ENCODE measurements at places on chromosomes 7 and 10.

- H3K4me3 ChIP-seq, result no peak overlapping the region
- DNase-seq, result no peak
- peaks cover 36% of the 10 kb centered on the region for H3K4me1 ChIP-seq
- H3K36me3 ChIP-seq, result no peaks in the 10 kb centered on the region
- no peak overlapping the region for H3K27ac ChIP-seq
Measured at GRCh38 chr7:1049006-1049741, 4.8 kb downstream of the GPR146 start.

GRCh38 chr7:118626739-118627138, 402.2 kb downstream of the ANKRD7 start:
- H3K27me3 ChIP-seq, result no peaks in the 10 kb centered on the region
- no peak overlapping the region for H3K4me3 ChIP-seq
- no peak for DNase-seq

DNA sequence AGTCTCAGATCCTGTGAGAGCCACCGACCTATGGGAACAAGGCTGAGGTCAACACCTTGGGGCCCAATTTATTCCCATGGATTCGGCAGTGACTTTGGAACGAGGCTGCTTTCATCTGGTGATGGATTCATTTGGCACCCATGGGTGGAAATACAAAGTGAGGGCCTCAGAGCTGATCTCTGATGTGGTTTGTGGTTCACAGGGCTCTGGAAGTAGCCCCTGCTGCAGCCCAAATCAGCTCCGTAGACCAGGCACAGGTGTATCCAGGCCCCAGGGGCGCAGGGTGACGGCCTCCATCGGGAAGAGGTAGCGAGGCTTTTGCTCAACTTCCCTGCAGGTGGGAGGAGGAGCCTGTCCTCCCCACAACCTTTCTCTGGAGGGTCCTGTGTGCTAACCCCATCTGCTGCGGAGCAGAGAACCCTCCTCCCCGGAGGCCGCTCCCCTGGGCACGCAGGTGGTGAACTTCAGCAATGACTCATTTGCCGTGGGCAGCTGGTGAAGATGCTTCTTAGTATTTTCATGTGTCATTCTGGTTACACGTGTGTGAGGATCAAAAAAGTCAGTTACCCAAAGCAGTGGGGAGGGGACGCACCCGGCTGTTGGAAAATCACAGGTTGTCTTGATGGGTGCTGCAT, 7.5 kb upstream of the JAKMIP3 start:
- H3K4me3 ChIP-seq, result no peak overlapping the region
- no peak overlapping the region for H3K27ac ChIP-seq
- H3K4me1 ChIP-seq, result no peaks in the 10 kb centered on the region
- peaks cover 38% of the 10 kb centered on the region for H3K27me3 ChIP-seq
- no peaks in the 10 kb centered on the region for H3K36me3 ChIP-seq

- DNase-seq, result no peak
- H3K27me3 ChIP-seq, result peaks cover 62% of the 10 kb centered on the region
- no peak overlapping the region for H3K27ac ChIP-seq
- no peak overlapping the region for H3K4me3 ChIP-seq
- H3K4me1 ChIP-seq, result no peaks in the 10 kb centered on the region
Measured at GRCh38 chr10:99466632-99467223, 36.3 kb upstream of the GOT1 start.

GRCh38 chr7:55206235-55207029, 158.7 kb upstream of the LANCL2 start:
- no peaks in the 10 kb centered on the region for H3K27me3 ChIP-seq
- no peaks in the 10 kb centered on the region for H3K36me3 ChIP-seq
- DNase-seq, result no peak
- no peak overlapping the region for H3K4me3 ChIP-seq
- H3K4me1 ChIP-seq, result peaks cover 4% of the 10 kb centered on the region

GRCh38 chr7:40482845-40483244, 348.0 kb downstream of the SUGCT start:
- H3K27me3 ChIP-seq, result no peaks in the 10 kb centered on the region
- no peaks in the 10 kb centered on the region for H3K4me1 ChIP-seq
- no peak for DNase-seq
- H3K4me3 ChIP-seq, result no peak overlapping the region
- no peaks in the 10 kb centered on the region for H3K36me3 ChIP-seq

- no peak for DNase-seq
- H3K27ac ChIP-seq, result no peak overlapping the region
- peaks cover 10% of the 10 kb centered on the region for H3K27me3 ChIP-seq
- peaks cover 40% of the 10 kb centered on the region for H3K4me1 ChIP-seq
- H3K36me3 ChIP-seq, result peaks cover 6% of the 10 kb centered on the region
Measured at GRCh38 chr7:84191842-84192241, 2.7 kb downstream of the SEMA3A start.

DNA sequence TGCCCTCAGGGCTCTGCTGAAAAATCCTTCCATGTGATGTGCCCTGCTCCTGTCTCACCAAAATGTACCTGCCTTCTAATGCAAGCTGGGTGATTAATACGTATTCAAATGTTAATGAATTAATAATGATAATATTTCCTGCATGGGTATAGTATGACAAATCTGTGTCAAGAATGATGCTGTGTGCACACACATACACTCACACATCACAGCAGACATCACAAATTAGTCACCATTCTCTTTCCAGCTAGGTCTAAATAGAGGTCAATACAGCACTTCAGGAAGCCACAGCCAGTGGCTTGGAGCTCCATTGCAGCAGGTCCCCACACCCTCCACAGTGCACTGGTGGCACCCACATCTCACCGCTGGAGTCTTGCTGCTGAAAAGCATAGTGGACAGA, 681.2 kb upstream of the NRP1 start:
- H3K27ac ChIP-seq, result no peak overlapping the region
- DNase-seq, result no peak
- H3K27me3 ChIP-seq, result peaks cover 16% of the 10 kb centered on the region
- no peak overlapping the region for H3K4me3 ChIP-seq
- H3K4me1 ChIP-seq, result peaks cover 5% of the 10 kb centered on the region

GRCh38 chr10:130545697-130546096, 409.5 kb downstream of the GLRX3 start:
- no peaks in the 10 kb centered on the region for H3K4me1 ChIP-seq
- no peaks in the 10 kb centered on the region for H3K36me3 ChIP-seq
- H3K27me3 ChIP-seq, result peaks cover 38% of the 10 kb centered on the region
- no peak overlapping the region for H3K4me3 ChIP-seq
- H3K27ac ChIP-seq, result no peak overlapping the region
- no peak for DNase-seq

GRCh38 chr7:13333371-13333770, 645.9 kb downstream of the ARL4A start:
- no peaks in the 10 kb centered on the region for H3K4me1 ChIP-seq
- H3K27me3 ChIP-seq, result peaks cover 3% of the 10 kb centered on the region
- H3K36me3 ChIP-seq, result no peaks in the 10 kb centered on the region
- no peak for DNase-seq
- no peak overlapping the region for H3K4me3 ChIP-seq

GRCh38 chr7:75630549-75630948, 108.2 kb downstream of the HIP1 start:
- H3K4me3 ChIP-seq, result no peak overlapping the region
- H3K4me1 ChIP-seq, result peaks cover 3% of the 10 kb centered on the region
- peaks cover 14% of the 10 kb centered on the region for H3K36me3 ChIP-seq
- no peak for DNase-seq
- no peak overlapping the region for H3K27ac ChIP-seq

DNA sequence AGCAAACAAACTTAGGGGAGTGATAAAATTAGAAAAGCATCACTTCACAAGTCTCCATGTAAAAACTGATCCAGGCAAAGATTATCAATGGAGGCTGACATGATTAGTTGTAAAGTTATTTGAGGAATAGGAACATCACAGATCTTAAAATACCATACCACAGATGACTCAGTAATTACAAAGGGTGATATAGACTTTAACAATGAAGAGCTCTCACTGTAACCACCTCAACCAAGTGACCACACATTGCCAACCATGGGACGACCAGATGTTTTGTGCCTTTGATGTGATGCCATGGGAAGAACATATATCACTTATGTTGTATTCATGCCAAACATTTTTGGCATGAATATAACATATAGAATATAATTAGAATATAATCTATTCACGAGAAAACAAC, 11.7 kb downstream of the AASS start:
- peaks cover 15% of the 10 kb centered on the region for H3K36me3 ChIP-seq
- no peaks in the 10 kb centered on the region for H3K27me3 ChIP-seq
- no peak overlapping the region for H3K4me3 ChIP-seq
- no peak overlapping the region for H3K27ac ChIP-seq
- H3K4me1 ChIP-seq, result peaks cover 15% of the 10 kb centered on the region

- H3K4me3 ChIP-seq, result no peak overlapping the region
- H3K4me1 ChIP-seq, result peaks cover 3% of the 10 kb centered on the region
- peaks cover 11% of the 10 kb centered on the region for H3K36me3 ChIP-seq
- DNase-seq, result no peak
- H3K27me3 ChIP-seq, result no peaks in the 10 kb centered on the region
Measured at GRCh38 chr10:274866-275265, 139.6 kb downstream of the ZMYND11 start.

DNA sequence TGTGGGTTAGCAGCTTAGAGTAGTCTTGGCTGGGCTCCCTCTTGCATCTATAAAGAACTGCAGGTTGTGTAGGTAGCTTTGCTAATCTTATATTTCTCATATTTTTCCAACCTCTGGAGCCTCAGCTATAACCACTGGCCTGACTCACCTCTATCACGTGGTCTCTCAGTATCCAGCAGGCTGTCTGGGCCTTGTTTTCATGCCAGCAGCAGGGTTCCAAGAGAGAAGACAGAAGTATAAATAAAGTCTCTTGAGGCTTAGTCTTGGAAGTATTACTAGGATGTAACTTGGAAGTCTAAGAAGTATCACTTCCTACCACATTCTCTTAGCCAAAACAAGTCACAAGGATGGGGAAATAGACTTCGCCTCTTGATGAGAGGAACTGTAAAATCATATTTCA, 73.3 kb downstream of the WIPF3 start:
- no peak overlapping the region for H3K4me3 ChIP-seq
- H3K4me1 ChIP-seq, result peaks cover 10% of the 10 kb centered on the region
- peaks cover 14% of the 10 kb centered on the region for H3K27me3 ChIP-seq
- no peaks in the 10 kb centered on the region for H3K36me3 ChIP-seq
- H3K27ac ChIP-seq, result no peak overlapping the region
- no peak for DNase-seq

- H3K4me1 ChIP-seq, result peaks cover 25% of the 10 kb centered on the region
- no peaks in the 10 kb centered on the region for H3K27me3 ChIP-seq
- no peak for DNase-seq
- H3K4me3 ChIP-seq, result no peak overlapping the region
- H3K27ac ChIP-seq, result no peak overlapping the region
Measured at GRCh38 chr10:100506596-100507356, 12.9 kb downstream of the SEC31B start.

GRCh38 chr10:7117177-7117799, 293.5 kb downstream of the SFMBT2 start:
- no peak overlapping the region for H3K27ac ChIP-seq
- peaks cover 51% of the 10 kb centered on the region for H3K27me3 ChIP-seq
- no peak overlapping the region for H3K4me3 ChIP-seq
- no peak for DNase-seq

- H3K4me1 ChIP-seq, result no peaks in the 10 kb centered on the region
- H3K4me3 ChIP-seq, result no peak overlapping the region
- peaks cover 21% of the 10 kb centered on the region for H3K36me3 ChIP-seq
- no peak for DNase-seq
- H3K27ac ChIP-seq, result no peak overlapping the region
Measured at GRCh38 chr7:141568227-141568626, 17.0 kb downstream of the AGK start.

GRCh38 chr7:41930538-41931262, 227.8 kb upstream of the INHBA start:
- H3K4me1 ChIP-seq, result no peaks in the 10 kb centered on the region
- H3K27me3 ChIP-seq, result peaks cover 3% of the 10 kb centered on the region
- no peaks in the 10 kb centered on the region for H3K36me3 ChIP-seq
- H3K4me3 ChIP-seq, result no peak overlapping the region
- H3K27ac ChIP-seq, result no peak overlapping the region

GRCh38 chr7:159000859-159001435, 143.7 kb downstream of the VIPR2 start:
- H3K4me1 ChIP-seq, result no peaks in the 10 kb centered on the region
- no peak for DNase-seq
- H3K36me3 ChIP-seq, result no peaks in the 10 kb centered on the region
- H3K27ac ChIP-seq, result no peak overlapping the region

- no peaks in the 10 kb centered on the region for H3K36me3 ChIP-seq
- H3K4me1 ChIP-seq, result peaks cover 26% of the 10 kb centered on the region
- no peaks in the 10 kb centered on the region for H3K27me3 ChIP-seq
Measured at GRCh38 chr7:84536271-84536870, 341.8 kb upstream of the SEMA3A start.

DNA sequence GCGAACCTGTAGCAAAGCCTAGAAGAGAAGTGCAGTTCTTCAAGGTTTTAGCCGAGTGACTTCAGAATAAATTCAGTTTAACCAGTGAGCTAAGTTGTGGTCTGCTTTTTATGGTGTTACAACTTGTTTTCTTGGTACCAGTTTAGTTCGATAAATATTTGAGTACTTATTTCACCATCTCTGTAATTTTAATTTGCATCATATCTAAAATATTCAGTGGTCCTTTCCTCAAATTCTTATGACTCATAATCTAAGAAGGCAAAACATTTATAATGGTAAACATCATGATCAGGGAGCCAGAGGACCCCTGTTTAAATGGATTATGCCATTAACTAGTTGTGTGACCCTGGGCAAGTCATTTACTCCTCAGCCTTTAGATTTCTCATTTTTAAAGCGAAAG, 4.1 kb upstream of the BMPER start:
- H3K36me3 ChIP-seq, result no peaks in the 10 kb centered on the region
- no peak for DNase-seq
- H3K27me3 ChIP-seq, result peaks cover 59% of the 10 kb centered on the region
- H3K4me1 ChIP-seq, result peaks cover 5% of the 10 kb centered on the region

- H3K27me3 ChIP-seq, result no peaks in the 10 kb centered on the region
- H3K4me1 ChIP-seq, result peaks cover 8% of the 10 kb centered on the region
- no peak overlapping the region for H3K27ac ChIP-seq
- peaks cover 5% of the 10 kb centered on the region for H3K36me3 ChIP-seq
- H3K4me3 ChIP-seq, result no peak overlapping the region
Measured at GRCh38 chr10:11863353-11864109, 40.4 kb downstream of the PROSER2 start.

DNA sequence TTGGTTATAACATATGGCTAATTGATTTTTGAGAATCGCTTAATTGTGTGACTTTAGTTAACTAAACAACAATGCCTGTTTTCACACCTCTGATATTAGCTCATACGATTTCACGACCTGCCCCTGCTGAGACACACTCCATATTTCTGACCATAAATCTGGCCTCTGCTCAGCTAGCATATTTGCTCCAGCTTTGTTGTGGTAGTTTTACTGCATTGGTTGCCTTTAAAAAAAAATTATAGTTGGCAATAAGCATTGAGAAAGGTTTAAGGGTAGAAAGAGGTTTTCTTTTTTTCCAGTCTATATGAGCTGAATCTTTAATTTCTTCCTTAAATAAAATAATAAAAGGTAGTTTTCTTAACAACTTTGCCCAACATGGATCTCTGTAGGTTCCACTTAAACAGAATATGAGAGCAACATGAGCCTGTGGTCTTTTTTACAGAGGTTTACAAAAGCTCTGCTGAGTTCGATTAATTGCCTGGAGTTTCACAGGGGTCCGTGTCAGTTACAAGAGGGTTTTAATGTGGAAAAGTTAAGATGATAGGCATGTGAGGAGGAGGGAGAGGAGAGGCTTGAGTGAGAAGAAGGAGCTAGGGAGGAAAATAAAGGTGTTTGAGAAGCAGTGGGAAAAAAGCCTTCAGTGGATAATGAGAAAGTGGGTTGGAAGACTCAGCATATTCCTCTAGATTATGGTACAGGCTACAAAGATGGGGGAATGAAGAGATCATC, 318.2 kb downstream of the CXCL12 start:
- no peak for DNase-seq
- no peak overlapping the region for H3K27ac ChIP-seq
- no peak overlapping the region for H3K4me3 ChIP-seq
- H3K27me3 ChIP-seq, result peaks cover 14% of the 10 kb centered on the region
- no peaks in the 10 kb centered on the region for H3K36me3 ChIP-seq

- H3K4me1 ChIP-seq, result peaks cover 11% of the 10 kb centered on the region
- H3K27me3 ChIP-seq, result no peaks in the 10 kb centered on the region
- peak overlapping the region; percentile 50 for H3K27ac ChIP-seq
Measured at GRCh38 chr7:66535414-66536329, 93.0 kb upstream of the KCTD7 start.
